ENCODE measurements at places on chromosomes 5 and 9.

DNA sequence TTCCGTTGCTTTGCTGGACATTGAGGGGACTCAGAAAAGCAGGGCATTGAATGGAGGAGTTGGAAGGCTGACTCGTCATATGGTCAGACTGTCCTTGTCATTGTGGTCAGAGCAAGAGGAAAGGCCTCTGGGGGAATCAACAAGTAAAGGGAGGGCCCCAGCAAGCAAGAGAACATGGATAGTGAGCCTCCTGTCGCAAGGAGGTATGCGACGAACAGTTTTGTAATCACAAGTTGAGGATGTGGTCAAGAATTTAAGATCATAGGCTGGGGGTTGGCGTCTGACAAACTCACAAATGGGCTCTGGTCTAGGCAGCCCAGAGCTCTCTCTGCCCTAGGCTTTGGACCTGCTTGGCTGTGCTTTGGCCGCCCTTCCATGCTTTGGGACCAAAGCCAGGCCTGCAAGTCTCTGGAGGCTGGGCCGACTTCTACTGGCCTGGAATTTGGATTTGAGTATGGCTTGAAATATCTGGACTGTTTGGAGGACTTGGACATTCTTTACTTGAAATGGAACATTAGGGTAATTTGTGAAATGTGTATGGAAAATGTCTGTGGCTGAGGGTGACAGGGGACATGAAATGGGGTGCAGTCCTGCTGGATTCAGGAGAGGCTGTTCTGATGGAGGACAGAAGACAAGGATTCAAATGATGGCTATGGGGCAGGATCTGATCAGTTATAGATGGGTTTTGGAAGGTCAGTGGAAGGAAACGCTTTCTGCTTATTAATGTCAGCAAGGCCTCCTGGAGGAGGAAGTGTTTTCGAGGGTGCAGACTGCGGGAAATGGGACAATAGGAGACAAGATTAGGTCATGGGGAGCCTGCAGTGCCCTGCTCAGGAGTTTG lies 19.2 kb upstream of the NDST1 start:
- DNase-seq: no peak

DNA sequence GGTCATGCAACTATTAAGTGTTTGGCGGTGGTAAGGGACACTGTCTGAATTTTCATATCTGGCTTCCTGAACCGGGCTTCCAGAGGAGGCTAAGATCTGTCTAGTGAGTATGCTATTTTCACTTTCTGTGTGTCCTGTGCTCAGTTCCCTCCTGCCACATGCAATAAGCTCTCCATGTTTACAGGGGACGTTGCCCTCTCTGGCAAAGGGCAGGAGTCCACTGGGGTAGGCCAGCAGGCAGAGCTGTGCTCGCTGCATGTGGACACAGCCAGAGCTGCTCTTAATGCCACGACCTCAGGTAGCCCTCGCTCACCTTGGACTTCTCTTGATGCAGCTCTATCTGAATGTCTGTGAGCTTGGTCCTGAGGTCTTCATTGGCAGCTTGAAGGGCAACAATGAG lies 111.2 kb downstream of the JAKMIP2 start:
- no peak for DNase-seq

- DNase-seq: no peak
These were observed 16.5 kb upstream of the SPDL1 start for GRCh38 chr5:169567079-169567478.

DNA sequence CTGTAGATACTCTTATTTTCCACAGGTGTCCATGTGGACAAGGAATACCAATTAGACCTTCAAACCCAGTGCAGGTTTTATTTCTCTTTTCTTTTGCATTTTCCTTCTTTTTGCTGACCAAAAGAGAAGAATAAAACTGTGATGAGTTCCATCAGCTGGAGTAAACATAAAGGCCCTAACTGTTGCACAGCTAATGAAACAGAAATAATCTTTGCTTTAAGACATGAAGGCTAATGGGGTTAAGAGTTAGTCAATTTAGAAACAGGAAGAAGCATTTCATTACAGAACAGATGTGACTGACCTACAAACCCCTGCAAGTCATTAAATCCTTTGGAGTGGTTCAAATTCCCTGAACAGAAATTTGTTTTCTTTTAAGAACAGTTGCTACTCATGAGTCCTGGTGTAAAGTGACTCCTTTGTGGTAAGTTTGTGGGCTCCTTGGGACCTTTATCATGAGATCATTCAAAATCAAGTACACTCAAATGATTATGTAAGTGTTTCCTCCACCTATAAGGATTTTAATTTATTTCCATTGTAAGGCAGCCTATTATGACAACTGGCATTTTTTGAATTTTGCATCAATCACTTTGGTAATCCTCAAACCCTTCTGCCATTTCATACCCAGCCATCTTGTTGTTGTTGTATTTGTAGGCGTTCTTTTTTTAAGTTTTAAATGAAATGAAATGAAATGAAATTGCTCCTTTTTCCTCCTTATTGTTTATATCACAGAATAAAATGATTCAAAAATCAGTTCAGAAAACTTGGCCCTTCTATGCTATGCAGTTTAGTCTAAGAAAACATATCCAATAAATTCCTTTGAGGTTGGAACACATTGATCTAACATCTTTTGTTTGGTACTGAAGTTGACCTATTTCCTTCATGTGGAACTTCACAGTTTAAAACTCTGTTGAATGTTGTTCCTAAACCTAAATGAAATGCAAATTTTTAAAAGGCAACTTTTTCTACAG lies 1.3 kb downstream of the MINAR2 start:
- DNase-seq: no peak

GRCh38 chr9:14057368-14058324 lies 256.3 kb downstream of the NFIB start:
- no peak for DNase-seq

- DNase-seq: no peak
These were observed 58.0 kb downstream of the GOLM1 start for GRCh38 chr9:86041311-86041741.

DNA sequence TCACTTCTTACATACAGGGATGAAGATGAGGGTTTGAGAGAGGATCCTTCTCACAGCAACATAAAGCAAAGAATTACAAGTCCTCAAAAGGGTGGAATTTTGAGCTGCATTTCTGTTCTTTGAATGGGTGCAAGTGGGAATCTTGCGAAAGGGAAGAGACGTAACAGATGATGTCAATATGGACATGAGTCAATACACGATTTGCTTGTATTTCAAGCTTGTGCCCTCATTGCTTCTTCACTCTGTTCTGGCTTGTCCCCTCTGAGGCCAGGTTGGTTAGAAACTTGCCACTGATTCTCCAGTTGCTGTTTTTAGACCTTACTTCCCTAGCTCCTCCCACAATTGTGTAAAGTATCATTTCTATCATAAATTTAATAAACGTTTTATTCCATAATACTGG lies 104.8 kb upstream of the CLINT1 start:
- no peak for DNase-seq

DNA sequence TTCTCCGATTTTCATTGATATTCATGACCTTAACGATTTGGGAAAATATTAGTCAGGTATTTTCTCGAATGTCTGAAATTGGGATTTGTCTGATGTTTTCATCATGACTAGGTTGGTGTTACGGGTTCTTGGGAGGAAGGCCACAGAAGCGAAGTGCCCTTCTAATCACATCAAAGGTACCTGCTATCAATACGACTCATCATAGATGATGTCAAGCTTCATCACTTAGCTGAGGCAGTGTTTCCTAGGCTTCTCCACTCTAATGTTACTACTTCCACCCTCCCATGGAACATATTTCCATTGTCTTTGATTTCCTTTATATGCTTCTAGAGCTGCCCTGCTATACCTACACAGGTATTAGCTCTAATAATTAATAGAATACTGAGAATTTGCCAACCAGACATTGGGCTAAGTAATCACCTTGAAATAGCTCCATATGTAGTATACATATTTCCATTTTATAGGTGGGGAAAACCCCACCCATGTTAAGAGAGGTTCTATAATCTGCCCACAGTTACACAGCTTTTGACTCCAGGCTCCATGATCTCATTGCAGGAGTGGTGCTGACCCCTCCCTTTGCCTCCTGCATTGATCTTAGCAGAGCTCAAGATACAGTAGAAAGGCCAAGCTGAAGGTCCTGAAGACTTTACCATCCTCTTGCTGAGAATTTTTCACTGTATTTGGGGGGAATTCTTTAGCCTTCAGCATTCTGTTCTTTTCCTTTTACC lies 238.6 kb upstream of the ADAMTSL1 start:
- no peak for DNase-seq

DNA sequence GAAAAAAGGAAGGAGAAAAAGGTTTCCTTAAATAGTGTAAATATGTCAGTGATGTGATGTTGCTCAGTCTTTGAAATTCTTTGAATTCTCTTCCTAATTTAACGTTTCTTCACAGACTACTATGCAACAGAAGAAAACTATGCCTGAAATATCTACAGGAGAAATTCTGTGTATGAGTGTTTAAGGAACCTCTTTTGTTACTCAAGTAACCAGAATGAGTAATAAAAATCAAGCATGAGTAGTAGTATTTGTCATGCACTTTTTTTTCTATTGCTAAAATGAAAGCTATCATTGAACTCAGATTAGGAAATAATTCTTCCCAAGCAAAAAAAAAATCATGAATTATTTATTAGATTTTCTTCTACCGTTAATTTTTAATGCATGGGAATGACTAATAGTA lies 20.3 kb upstream of the THG1L start:
- peak; percentile 11 for DNase-seq

DNA sequence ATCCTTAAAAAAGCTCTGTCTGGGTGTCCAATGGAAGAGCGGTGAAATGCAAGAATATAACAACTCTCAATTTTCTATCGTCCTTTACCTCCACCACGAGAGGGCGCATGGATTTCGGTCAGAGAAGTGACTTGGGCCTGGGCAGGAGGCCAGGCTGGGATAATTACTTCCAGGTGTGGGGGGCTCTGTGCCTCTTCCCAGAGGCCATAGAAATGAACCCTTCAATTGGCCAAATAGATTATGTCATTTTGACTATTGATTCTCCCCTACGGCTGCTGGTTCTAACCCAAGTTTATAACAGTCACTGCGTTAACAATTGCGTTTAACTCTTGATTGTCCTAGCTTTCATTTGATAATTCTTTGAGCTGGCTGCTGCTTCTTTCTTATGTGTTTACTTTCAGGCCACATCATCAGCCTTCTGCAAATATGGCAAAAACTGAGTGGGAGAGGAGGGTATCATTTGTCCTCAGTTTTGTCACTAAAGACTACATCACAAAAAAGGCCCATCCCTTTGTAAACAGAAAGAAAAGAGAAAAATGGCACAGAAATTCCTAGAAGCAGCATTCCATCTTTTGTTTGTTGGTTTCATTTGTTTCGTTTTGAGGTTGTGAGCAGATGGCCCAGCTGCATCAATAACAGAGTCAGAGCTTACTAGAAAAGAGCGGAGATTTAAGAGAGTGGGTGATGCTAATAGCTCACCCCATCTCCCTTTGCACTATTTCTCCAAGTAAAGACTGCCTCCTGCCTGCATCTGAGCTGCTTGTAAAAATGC lies 45.4 kb upstream of the ZFR start:
- DNase-seq: peak; percentile 40

DNA sequence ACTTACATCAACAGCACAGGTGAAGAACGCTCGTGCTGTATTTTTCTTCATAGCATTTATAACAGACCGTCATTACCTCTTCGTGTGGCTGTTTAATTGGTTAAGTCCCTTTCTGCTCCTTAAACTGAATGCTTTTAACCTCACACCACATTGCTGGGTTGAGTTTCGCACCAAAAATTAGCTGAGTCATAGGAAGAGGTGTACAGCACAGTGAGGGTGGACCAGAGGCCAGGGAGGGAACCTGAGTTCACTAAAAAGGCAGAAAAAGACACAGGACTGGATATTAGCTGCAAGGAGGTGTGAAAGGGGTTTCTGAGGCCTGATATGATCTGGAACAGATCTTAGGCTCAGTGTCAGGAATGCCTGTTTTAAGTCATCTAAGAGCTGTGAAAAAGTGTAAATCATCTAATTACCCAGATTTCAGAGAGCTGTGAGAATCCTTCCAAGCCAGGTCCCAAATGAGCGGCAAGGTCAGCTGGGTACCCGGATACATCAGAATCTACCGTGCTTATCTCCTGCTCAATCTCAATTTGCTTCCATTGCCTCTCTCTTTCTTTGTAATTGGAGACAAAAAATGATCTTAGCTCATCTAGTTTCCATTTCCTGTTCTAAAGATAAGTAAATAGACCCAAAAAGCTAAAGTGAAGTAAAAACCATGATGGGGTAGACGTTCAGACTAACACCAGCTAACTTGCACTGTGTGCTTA lies 7.1 kb upstream of the CFAP90 start:
- DNase-seq: no peak

GRCh38 chr5:119626086-119626485 lies 3.3 kb upstream of the FAM170A start:
- no peak for DNase-seq

DNA sequence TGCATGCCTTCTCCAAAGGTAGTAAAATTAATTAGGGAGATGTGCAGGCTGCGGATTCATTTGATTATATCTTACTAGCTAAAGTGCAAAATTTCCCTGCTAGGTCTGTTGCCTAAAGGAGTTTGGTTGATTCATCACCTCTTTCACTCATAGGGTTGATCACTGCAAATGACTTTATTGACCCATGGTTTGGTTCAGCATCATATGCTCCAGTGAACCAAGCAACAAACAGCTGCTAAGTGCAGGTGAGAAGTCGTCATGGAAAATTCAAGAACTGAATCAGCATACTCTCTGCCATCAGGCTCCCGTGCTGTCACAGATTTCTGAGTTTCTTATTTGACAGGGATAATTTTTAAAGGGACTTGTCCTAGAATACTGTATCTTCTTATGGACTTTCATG lies 571.8 kb upstream of the CDH18 start:
- DNase-seq: no peak

GRCh38 chr9:93071464-93071863 lies 13.0 kb downstream of the SUSD3 start:
- peak; percentile 48 for DNase-seq

DNA sequence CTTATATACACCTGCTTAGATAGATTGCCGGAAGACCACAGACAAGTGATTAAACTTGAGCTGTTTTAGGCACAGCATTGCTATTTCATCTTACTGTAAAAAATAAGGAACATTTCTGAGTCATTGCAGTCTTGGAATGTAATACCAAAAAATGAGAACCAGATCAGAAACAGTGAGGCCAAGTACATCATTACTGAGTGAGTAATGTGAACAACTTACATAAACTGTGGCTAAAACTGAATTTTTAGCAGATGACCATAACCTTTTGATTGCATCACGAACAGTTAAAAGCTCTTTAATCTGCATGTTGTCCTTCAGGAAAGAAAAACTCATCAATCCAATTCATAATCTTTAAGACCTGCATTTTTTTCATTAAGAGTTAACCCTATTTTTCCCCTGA lies 157.1 kb upstream of the FGF10 start:
- no peak for DNase-seq

DNA sequence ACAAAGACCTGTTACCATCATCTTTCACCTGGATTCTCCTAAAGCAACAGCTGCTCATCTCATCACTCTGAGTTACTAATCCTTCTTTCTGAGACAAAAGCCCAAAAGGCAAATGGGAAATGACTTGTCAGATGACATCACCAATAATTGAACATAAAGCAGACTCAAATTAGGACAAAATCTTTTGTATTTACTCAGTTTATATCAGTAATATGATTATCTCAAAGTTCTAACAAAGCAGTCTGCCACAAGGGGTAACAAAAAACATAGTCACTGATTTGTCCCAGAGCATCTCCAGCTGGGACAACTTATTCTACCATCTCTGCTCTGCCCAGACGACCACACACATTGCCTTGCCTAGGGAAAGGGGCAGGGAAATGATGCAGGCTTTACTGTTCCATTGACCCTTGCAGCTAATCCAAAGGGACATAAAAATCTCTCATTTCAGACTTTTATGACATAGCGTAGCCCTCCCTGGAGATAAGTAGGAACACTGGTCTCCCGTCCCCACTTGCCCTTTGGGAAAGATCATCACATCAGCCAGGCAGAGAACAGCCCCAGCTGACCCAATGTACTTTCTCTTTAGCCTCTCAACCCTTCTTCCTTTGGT lies 249.5 kb upstream of the PTGER4 start:
- no peak for DNase-seq
